ENCODE measurements at places on chromosomes 12 and 14.

- DNase-seq = no peak
These were observed 1.3 kb downstream of the TRAF3 start for GRCh38 chr14:102778338-102779083.

DNA sequence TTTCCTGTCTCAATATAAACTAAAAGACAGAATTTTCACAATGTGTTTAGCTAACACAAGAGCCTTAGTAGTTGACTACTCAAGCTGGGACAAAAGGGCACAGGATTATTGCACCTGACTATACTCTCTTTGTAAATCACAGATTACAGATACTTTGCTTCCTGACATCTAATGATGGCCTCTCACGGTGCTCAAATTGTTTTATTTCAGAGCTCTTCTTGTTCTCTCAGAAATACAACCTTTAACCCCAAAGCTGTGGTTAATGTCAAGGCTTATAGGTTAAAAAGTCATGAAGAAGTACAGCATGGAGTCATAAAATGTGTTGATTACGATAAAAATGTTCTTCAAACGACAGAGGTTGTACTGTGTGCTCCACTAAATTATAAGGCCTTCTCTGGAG lies 89.9 kb upstream of the CPNE8 start:
- DNase-seq = no peak

GRCh38 chr12:14408208-14408607 lies 42.7 kb downstream of the ATF7IP start:
- no peak for DNase-seq

GRCh38 chr14:101088714-101089113 lies 185.2 kb upstream of the RTL1 start:
- no peak for DNase-seq
